NCI-H1417 (cell line): ENCODE measurements at places on chromosomes 4 and X.
A peak's percentile ranks its signal among the peaks of the same experiment; 100 is the strongest.

DNA sequence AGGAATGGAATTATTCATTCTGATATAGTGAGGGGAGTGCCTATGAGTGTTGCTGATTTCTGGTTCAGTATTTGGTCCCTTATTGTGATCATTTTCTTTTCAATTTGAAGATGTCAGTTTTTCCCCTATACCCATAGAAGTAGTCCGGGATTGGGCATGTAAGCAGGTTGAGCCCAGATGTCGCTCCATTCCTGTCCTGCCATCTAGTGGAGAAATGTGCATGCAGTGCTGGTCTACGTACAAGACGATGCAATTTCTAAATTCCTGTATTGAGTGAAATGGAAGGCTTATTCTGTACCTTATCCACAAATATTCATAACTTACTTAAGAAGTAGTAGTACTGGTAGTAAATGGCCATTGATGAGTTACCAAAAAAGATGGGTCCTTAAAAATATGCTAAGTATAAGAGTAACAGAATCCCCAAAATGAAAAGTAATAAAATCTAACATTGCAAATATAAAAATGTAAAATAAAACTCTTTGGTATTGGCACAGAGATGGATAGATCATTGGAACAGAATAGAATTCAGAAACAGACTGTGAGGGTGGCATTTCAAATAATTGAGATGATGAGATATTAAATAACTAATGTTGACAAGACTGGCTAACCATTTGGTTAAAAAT, 60.9 kb downstream of the UGT8 start:
- peak; percentile 31 for DNase-seq

GRCh38 chr4:64893205-64893604, 484.0 kb upstream of the TECRL start:
- peak; percentile 28 for DNase-seq

- no peak for DNase-seq
These were observed 26.6 kb upstream of the SNCA start for GRCh38 chr4:89863533-89863932.

DNA sequence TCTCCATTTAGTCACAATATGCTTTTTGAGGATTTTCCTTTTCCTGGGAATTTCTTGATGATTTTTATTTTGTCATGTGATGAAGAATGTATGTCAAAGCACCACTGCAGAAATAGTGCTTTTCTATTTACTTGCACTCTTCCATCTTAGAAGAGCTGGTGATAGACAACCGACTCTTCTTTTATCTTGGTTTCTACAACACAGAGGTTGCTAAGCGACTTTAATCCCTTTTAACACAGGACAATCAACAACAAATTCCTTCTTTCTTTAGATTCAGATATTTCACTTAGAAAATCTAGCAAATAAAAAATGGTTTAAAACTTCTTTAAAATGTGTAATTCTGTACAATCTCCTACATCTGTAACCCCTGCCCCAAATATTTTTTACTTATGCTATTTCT, 34.6 kb downstream of the TET2 start:
- DNase-seq = no peak

GRCh38 chrX:153992180-153992579, 19.6 kb downstream of the TMEM187 start:
- no peak for DNase-seq

GRCh38 chr4:145565328-145565727, 53.9 kb upstream of the MMAA start:
- DNase-seq = no peak

DNA sequence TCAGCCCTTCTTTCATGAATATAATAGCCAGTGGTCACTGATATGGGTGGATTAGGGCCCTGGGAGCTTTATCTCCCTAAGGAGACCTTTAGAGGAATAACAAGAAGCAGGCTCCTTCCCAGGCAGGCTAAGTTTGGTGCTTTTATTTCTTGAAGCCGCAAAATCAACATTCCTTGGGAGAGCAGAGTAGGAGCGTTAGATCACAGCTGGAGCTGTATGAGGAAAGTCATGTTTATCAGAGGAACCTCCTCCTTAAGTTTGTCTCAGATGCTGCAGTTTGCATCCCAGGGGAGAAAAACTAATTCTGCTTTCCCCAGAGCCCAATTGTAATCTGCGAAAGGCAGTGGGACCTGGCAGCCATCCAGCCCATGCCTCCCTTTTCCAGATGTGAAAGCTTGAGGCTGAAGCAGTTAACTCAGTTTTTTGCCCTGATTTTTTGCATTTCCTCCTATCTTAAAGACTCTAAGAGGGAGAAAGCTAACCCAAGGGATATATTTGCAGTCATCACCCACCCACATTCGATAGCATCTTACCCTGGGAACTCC, 186.0 kb upstream of the FRMPD4 start:
- DNase-seq = no peak

DNA sequence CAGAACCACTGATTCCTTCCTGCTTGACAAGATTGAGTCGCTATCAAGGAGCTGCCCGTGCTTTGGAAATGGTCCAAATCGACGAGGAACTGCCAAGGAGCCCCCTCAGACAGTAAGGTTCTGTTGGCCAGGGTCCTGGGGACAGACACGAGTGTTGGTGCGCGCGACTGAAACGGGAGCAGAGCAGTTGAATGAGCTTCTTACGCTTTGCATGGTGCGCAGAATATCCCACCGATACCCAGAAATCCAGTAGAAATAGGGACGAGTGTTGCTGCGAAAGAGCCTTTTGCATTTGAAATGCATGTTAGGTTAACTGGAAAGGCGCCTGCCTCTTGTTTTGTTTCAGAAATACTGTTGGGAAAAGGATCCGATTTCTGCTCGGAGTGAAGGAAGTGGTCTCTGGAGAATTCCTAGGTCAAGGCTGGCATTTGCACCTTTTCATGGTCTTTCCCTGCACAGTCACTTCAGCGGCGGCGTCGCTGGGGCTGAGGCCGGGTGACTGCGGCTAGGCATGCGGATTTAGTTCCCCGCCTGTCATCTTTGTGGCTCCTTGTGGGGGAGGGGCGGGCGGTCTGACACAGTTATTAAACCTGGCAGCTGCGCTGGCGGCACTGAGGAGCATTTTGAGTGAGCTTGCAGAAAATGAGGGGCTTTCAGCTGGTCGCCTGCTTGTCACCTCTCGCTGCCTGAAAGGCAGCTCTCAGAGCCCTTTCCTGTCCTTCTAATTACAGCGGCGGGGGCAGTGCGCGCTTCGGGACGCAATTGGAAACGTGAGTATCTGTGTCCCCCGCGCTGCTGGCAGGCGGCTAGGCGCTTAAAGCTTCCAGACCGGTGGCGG, 51.5 kb upstream of the TRIM2 start:
- DNase-seq = peak; percentile 95

DNA sequence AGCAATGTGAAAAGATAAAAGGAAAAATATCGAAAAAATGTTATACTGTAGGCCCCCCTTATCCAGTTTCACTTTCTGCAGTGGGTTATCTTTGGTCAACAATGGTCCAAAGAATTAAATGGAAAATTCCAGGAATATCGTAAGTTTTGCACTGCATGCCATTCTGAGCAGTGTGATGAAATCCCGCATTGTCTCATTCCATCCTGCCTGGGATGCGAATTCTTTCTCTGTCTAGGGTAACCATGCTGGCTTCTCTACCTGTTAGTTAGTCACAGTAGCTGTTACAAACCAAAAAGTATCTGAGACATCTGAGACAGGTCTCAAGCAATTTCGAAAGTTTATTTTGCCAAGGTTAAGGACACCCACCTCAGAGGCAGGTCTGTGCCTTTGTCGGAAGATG, 170.3 kb downstream of the COX18 start:
- DNase-seq = no peak

DNA sequence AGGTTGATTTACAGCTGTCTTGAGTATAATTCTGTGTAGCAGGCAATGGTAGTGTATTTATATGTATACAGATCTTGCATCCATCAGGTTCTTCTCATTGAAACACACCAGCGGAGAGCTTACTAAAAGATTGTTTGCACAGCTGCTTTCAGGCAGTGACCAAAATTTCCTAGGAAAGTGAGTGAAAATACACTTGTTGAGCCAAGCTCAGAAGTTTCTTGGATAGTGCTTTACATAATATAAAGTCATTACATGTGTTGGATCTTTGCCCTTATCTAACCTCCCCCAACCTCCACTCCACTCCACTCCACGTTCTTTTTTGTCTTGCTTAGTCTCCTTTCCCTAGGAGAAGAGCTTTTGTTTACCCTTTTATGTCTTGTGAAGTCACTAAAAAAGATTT, 34.1 kb downstream of the CNKSR2 start:
- peak; percentile 51 for DNase-seq

- DNase-seq = no peak
These were observed 647.3 kb upstream of the DIPK2B start for GRCh38 chrX:45847961-45848360.

- peak; percentile 59 for DNase-seq
These were observed 300.5 kb downstream of the TRIML1 start for GRCh38 chr4:188439641-188440311.

DNA sequence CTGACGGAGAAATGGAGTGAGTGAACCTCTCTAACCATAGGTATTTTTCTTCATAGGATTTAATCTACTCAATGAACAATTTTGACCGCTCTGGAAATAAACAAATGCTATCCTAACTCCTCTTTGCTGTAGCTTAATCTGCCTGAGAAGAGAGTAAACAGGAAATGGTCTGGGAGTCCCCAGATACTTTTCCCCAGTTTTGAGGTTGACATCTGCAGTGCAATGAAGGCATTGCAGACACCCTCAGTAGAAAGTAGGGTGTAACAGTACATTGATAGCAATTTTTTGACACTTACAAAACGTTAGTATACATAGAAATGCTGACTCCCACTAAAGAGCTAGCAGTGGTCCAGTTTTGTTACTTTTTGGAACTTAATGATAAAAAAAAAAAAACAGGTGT, 495.9 kb upstream of the FAM241A start:
- no peak for DNase-seq

DNA sequence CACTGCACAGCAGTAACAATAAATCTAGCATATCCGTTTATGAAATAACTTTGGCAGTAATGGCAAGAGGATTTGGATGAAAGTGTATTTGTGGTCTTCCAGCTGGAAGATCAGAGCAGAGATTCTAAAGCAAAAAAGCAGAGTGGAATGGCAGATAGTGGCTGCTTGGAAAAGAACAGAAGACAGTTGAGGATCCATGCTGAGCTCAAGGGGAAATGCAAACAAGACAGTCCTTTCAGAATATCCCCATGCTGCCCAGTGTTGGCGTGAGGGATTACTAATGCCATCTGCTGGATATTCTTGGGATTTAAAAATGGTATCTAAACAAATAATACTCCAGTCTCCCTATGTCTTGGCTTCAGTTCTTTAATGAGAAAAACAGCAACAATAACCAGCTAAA, 629.1 kb upstream of the ATOH1 start:
- peak; percentile 84 for DNase-seq

- DNase-seq = no peak
These were observed 107.5 kb downstream of the EGF start for GRCh38 chr4:110020139-110020538.

DNA sequence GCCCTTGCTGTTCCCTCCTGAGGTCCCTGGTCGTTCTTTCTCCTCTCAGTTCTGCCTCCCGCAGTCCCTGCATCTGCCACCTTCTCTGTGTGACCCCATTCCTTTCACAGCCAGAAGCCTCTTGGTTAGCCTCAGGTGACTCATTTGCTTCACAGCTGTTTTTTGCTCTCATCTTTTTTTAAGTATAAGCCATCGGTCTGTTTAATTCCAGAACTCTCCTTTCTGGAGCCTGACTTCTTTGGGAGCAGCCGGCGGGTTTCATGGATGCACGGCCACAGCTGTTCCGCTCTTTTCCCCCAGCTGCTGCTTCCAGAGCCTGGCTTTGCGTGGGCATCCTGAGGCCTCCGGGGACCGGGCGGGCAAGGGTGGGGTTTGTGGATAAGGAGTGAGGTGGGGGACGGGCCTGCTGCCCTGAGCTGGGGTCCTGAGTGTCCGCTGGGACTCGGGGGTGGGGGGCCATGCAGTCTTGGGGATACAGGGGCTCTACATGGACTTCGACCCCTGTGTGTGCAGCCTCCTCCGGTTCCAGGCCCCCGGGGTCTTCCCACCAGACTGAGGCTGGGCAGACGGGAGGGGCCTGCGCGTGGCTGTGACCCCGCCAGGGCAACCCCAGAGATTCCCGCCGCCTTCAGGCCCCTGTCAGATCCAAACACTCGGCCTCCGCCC, 46.7 kb downstream of the PCGF3 start:
- no peak for DNase-seq

DNA sequence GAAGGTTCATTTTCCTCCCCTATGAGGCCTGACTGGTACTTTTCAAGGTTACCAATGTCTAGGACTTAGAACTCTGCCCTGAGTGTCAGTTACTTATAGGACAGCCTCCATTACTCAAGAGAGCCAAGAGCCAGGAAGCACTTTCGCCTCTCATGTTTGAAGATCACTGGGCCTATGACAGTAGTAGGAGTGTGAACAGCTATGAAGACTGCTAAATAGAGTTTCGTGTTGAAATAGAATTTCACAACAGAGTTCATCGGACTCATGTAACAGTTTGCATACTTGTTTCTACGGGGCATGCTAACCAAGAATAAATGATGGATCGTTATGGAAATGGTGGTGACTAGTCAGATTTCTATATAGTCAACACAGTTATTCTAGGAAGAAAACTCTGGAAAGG, 97.8 kb upstream of the GPC4 start:
- DNase-seq = no peak

DNA sequence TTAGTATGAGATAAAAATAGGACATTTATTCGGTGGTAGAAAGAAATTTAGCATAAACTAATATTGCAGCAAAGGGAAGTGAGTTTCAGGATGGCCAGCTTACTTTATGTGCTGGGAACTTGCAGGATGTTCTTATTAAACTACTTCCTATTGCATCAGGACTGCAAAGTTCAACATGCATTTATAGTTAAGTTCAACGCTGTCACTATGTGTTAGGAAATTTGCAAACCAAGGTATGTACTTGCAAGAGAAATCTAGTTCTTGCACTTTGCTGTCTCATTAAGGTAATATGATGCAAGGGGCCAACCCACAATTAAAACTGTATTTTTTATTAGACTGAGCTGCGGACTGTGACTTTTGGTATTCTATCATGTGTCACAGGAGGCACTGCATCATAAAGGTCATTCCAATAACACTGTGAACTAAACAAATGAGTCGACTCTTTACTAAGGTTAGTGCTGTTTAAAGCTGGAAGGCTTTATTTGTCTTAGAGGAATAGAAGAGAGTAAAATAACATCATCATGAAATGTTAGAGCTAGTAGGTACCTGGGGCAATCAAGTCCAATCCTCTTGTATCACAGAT, 1525.7 kb upstream of the TENM3 start:
- no peak for DNase-seq

DNA sequence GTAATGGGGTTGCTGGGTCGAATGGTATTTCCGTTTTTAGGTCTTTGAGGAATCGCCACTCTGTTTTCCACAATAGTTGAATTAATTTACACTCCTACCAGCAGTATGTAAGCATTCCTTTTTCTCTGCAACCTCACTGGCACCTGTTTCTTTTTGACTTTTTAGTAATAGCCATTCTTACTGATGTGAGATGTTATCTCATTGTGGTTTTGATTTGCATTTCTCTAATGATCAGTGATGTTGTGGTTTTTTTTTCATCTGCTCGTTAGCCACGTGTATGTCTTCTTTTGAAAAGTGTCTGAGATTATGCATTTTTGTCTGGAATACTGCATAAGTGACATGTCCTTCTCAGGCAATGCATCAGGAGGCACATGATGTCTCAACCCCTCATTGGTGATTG, 28.8 kb downstream of the REPS2 start:
- DNase-seq = no peak
